Endodermal cell (in vitro differentiated cells): ENCODE measurements at places on chromosomes 12 and 14.

GRCh38 chr12:21585485-21585884, 19.2 kb downstream of the GYS2 start:
- no peak for DNase-seq

DNA sequence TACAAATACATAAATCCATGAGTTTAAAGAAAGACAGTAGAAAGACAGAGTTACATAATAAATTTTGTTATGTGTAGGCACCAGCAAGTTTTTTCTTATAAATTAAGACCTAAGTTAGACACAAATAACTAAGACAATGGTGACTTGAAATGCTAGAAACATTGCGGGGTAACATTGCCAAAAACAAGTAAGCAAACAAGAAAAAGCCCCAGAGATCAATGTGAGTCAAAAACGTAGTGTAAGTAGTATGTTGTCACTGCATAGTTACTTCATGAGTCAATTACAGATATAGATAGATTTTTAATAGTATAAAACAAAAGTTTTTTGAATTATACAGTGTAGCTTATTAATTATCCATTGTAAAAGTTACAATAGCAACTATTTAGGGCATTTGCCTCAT, 83.4 kb downstream of the CNTN1 start:
- no peak for DNase-seq

DNA sequence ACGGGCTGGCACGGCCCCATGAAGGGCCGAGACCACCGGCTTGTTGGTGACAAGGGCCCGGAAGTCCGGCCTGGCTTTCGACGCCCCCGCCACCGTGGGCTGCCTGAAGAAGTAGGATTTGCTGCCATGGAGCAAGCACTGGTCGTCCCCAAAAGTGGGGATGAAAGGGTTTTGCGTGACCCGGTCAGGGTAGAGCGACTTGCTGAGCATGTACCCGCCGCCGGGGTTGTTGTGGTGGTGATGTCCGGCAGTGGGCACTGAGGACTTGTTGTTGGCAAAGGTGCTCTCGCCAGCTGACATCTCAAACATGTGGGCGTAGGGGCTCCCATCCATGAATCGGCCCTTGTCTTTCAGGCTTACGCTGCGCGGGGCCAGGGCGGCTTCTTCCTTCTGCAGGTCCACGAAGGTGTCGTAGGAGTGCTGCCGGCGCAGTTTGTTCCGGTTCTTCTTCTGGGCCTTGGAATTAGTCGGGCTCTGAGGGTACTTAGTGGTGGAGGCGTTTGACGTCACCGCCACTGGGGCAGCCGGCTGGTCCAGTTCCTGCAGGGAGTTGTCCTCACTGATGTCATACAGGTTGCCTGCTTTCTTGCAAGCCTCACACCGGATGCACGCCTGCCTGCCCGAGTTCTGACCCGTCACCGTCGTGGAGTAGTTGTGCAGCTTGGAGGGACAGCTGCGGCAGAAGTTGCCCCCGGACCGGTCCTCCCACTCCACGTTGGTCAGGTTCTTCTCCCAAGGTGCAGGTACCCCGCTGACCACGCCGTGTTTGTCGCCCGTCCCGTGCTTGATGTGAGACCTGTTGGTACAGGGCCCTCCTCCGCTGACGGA, 366.6 kb downstream of the EMP1 start:
- no peak for DNase-seq

DNA sequence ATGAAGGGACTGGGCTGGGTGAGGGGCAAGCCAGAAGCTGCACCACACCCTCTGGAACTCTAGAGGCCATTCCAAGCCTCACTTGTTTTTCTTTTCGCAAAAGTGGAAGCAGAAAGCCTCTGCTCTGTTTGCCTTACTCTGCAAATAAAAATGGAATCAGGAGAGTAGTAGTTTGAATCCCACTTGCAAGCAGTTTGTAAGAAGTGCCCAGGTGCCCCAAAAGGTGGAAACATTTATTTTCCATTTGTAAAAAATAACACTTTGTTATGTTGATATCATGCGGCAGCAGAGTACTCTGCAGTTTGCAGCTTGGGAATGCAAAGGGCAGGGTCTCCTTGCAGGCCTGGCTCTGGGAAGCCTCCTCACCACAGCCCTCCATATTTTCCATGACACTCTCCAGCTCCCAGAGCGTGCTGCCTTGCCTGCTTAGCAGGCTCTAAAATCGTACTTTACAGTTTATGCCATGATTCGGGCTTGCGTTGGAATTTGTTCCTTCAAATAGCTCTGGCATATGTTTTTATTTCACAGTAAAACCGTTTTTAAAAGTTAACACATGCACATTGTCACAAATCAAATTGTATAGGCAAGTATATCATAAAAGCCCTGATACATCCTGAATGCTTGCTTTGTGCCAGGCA, 20.0 kb downstream of the TUNAR start:
- DNase-seq = no peak
